ENCODE measurements at places on chromosomes 12 and 14. TPM values are rescaled to one million over a fixed set of nuclear protein-coding genes. Genes with fewer than 3 reads are reported as not detected.

GRCh38 chr12:32217354-32218310 lies 111.0 kb downstream of the BICD1 start:
- DNase-seq = no peak

- DNase-seq = no peak
Observed at GRCh38 chr12:67501362-67501761, 147.2 kb upstream of the DYRK2 start.

COX8C gene
- 0.41 TPM for polyA plus RNA-seq

DNA sequence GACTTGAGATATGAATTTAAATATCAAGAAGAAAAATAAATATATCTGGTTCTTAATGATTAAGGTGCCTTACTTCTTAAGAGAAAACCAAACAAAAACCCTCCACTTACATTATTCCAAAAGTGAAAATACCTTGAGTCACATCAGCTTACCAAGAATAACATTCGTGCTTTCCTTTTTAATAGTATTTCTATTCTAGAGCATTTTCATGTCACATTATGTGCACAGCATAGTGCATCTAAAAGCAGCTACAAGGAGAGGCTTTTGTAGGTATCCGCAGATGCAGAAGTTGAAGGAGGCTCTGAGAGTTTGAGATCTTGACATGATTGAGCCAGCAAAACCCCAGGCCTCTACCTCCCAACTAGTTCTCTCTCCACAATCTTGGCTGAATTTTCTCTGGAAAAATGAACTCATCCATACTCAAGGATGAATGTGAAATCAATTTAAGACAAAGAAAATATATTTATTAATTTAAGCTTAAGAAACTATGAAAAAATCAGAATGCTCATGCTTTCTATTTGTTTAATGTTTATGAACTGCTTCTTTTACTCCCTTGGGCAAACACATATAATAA lies 275.0 kb downstream of the AKAP6 start:
- no peak for DNase-seq

DNA sequence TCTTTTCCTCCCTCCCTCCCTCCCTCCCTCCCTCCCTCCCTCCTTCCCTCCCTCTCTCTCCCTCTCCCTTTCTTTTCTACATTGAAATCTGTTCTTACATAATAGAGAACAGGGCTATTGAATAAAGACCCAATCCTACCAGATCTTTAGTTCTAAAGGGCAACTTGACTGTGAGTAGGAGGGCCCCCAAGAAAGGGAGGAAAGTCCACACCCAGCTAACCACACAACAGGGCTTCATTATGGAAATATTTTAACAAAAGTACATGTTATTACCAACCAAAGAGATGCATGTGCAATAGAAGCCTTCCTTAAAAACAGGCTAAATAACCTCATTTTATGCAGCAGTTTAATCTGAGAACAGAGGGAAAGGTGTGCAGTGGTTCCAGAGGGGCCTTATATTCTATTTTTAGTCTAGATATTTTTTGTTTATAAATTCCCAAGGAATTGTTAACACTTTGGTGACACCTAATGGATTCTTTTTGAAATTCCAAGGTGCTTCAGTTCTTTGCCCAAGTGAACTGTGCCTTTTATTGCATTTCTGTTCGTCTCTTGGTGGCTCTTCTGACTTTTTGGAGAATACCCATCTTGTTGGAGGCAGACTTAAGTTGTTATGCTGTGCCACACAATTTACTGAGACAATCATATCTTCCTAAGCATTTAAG lies 63.0 kb downstream of the GNS start:
- DNase-seq = no peak

SLC35F4 gene
- 3.5 TPM for polyA plus RNA-seq

- DNase-seq = no peak
Observed at GRCh38 chr14:51726166-51726899, 74.6 kb downstream of the FRMD6 start.

- DNase-seq = no peak
Observed at GRCh38 chr12:113268621-113269020, 47.4 kb downstream of the TPCN1 start.

SLC6A15 gene
- 0.74 TPM for polyA plus RNA-seq

- DNase-seq = no peak
Observed at GRCh38 chr14:50362764-50363713, 33.6 kb downstream of the CDKL1 start.

DNA sequence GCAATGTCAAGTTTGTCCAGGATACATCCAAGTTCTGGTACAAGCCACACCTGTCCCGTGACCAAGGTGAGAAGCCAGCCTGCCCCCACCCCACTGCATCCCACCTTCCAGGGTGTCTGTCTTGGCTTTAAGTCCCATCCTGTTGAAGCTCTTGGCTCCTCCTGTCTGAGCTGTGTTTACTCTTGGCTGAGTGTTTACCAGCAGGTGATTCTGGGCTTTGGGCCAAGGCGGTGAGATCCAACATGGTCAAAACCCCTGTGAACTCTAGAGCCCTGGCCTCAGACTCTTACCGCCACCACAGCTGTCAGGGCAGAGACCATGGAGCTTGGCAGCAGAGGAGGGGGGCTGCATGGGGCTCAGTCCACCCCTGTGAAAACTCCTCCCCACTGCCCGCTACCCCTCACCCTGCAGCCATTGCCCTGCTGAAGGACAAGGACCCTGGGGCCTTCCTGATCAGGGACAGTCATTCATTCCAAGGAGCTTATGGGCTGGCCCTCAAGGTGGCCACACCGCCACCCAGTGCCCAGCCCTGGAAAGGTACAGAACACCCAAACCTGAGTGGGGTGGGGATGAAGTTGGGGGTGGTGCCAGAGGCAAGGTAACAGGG lies 11.6 kb downstream of the TNS2 start:
- no peak for DNase-seq

DNA sequence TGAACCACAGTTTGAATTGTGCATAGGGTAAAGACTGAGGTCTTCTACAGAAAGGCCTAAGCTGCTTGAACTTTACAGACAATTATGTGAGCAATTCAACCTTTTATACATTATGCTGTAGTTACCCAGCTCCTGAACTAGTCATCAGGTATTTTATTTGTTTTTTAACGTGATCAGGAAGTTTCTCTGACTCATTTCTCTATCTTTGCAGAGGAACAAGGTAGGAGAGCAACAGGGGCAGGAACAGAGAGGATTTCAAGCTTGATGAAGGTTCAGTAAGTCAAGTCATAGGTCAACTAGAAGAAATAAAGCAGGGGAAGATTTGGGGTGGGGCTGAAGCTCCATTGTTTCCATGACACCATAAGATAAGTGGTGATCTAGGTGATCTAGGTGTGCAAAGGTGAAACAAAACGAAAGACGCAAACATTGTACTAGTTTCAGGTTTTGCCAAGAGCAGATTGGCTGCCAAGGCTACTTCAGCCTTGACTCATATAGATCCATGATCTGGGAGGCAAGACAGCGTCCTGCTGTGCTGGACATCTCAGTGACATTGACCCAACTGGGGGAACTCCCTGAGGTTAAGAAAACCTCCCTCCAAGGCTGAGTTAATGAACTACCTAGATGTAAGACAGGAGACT lies 198.1 kb downstream of the DAD1 start:
- DNase-seq = no peak

- no peak for DNase-seq
Observed at GRCh38 chr12:61554268-61555008, 705.8 kb upstream of the USP15 start.

GRCh38 chr12:96720363-96720705 lies 186.7 kb upstream of the NEDD1 start:
- no peak for DNase-seq

DNA sequence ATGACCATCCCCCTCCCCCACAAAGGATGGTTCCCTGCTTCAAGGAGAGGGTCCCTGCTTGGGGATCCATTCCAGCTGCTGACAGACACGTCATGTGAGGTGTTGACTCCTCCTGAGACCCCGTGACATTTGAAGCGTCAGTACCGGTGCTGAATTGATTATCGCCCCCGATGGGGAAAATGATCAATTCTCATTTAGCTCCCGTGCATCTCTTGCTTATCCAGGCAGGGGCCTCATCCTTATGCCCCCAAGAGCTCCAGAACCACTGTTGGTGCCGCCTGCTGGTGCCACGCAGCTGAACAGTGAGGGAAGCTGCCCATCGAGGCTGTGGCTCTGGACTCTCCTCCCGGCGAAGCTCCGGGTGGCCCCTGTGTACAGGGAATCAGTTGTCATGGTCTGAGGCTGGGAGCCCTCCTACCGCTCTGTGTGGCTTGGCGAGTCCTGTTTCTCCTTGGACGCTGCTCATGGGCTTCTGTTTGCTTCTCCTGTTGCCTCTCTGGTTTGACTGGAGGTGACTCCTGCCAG lies 4.6 kb downstream of the KIF26A start:
- no peak for DNase-seq

Data from right renal cortex interstitium (tissue), 3 donors.